ENCODE measurements at places on chromosomes 2 and 18. TPM values are rescaled to one million over a fixed set of nuclear protein-coding genes. Genes with fewer than 3 reads are reported as not detected.

GRCh38 chr2:75415731-75416130, 145.0 kb downstream of the EVA1A start:
- no peak for DNase-seq

DNA sequence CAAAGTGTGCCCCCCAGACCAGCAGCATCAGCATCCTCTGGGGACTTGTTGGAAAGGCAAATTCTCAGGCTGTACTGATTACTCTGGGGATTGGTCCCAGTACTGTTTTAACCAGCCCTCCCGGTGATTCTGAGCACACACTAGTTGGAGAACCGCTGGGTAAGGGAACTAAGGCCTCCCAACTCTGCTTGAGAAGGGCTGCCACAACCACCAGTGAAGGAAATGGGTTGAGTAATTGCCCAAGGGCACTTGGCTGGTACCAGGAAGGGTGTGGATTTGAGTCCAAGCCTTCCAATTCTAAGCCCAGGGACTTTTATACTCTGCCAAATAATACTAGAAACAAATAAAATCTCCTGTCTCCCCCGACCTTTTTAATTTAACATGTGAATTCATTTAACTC, 219.9 kb downstream of the SETBP1 start:
- no peak for DNase-seq

Gene FRZB
- total RNA-seq = 26.8 TPM

GRCh38 chr2:227154986-227155774, 8.8 kb downstream of the COL4A4 start:
- DNase-seq = no peak

- DNase-seq = no peak
These were observed 1273.6 kb upstream of the SLC39A10 start for GRCh38 chr2:194383401-194383800.

Gene LCT
- total RNA-seq = 0.08 TPM

Gene GDF7
- 0.05 TPM for total RNA-seq

- DNase-seq = no peak
These were observed 3.9 kb upstream of the DCTN1 start for GRCh38 chr2:74384051-74384450.

Gene PPP1CB
- 273 TPM for total RNA-seq

- DNase-seq = peak; percentile 48
These were observed 65.0 kb upstream of the OTOF start for GRCh38 chr2:26542676-26543505.

GRCh38 chr18:73842795-73843394, 304.7 kb downstream of the FBXO15 start:
- DNase-seq = peak; percentile 30
